Right hindlimb (tissue), 1 donor: ENCODE measurements at places on chromosomes 2 and 18.
A peak's percentile ranks its signal among the peaks of the same experiment; 100 is the strongest.

DNA sequence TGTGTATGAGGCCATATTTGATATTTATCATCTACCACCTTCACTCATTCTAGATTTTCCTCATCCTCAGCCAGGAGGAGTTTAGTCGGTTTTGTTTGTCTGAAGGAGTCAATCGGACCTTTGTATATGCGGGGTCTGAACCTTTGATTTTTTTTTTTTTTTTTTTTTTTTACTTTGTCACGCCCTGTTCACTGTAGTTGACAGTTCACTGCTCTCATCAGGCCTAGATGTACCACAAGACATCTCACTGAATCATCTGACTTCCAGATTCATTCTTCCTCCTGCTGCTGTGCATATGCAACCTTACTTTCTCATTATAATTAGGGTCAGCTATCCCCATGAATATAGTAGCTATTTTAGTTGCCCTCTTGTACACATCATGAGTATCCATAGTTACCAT is 133.2 kb downstream of the ARHGAP15 start:
- no peak for DNase-seq

GRCh38 chr2:175877845-175878544 is 124.1 kb downstream of the LNPK start:
- DNase-seq: no peak

GRCh38 chr2:171530378-171530777 is 8.1 kb downstream of the CYBRD1 start:
- DNase-seq: no peak

DNA sequence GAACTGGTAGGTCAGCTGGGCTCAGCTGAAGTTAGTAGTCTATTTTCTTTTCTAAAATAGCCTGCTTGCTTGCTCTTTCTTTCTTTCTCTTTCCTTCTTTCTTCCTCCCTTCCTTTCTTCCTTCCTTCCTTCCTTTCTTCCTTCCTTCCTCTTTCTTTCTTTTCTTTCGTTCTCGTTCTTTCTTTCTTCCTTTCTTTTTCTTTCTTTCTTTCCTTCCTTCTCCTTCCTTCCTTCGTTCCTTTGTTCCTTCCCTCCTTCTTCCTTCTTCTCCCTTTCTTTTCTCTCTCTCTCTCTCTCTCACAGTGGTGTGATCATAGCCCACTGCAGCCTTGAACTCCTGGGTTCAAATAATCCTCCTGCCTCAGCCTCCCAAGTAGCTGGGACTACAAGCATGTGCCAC is 29.2 kb upstream of the KDM3A start:
- no peak for DNase-seq

GRCh38 chr2:64799592-64800252 is 146.0 kb upstream of the SERTAD2 start:
- DNase-seq: no peak

GRCh38 chr2:188316342-188316741 is 24.7 kb downstream of the GULP1 start:
- no peak for DNase-seq

GRCh38 chr18:76545433-76546087 is 50.5 kb upstream of the ZNF516 start:
- DNase-seq: no peak

DNA sequence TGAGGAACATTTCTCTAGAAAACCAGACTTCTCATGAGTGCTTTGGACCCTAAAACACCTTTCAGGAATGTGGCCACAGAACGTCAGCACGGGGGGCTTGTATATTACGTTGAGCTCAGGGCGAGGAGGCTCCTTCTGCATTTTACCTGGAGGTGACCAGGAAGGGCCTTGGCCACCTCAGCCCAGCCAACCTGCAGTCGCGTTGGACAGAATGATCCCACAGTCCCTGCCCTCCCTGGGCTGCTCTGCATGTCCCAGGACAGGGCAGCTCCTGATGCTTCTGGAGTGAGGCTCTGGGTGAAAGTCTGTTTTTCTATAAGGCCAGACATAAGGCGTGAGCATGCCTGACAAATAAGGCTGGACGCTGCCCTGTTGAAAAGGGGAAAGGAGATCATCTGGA is 121.9 kb downstream of the NDUFA10 start:
- DNase-seq: no peak

DNA sequence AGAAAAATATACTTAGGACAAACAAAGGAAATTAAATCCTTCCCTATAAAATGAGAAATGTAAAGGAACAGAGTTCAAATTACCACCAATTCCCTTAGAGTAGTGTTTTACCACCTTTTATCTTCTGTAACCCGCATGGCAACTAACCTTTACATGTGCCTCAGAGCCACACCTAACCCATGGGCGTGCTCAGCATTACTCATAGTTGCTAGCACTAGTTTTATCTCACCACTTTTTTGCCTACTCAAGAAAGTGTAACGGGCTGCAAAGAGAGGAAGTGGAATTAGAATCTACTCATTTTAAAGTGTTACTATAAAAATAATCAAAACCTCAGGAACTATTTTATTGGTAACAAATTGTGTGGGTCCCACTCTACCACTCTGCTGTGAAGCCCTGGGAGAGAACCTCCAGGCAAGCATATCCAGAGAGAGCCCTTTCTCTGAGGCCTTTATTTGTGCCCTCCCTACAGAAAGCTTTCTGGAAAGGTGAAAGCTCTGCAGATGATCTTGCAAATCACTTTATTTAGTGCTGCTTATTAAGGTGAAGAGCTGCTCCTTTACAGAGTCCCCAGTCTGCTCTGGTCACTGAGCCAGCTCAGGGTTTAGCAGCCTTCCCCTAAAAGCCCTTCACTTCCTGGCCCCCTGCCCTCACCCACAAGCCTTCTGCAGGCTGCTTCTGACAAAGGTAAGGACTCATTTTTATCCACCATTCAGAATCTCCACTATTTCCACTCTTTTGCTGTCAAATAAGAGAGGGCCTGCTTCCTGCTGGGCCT is 98.8 kb downstream of the TRABD2A start:
- no peak for DNase-seq

GRCh38 chr2:102481931-102482330 is 8.9 kb downstream of the SLC9A4 start:
- DNase-seq: no peak

GRCh38 chr2:10407841-10408648 is 40.1 kb downstream of the ODC1 start:
- no peak for DNase-seq

DNA sequence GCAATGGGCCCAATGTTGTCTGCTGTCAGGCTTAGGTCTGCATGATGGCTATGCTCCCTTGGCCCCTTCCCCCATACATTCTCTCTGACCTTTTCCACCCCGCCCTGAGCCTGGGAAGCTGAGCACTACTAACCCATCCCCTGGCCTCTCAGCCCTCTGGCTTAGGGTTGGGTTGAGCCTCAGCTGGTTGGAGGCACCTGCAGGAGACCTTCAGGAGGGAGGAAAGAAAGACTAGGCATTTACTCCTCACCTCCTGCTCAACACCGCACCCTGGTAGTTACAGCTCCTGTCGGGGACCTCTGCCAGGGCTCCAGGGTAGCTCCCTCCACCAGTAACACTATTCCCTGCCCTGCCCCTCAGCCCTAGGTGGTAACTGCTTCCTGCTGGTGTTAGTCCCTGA is 80.5 kb downstream of the GALNT14 start:
- no peak for DNase-seq

DNA sequence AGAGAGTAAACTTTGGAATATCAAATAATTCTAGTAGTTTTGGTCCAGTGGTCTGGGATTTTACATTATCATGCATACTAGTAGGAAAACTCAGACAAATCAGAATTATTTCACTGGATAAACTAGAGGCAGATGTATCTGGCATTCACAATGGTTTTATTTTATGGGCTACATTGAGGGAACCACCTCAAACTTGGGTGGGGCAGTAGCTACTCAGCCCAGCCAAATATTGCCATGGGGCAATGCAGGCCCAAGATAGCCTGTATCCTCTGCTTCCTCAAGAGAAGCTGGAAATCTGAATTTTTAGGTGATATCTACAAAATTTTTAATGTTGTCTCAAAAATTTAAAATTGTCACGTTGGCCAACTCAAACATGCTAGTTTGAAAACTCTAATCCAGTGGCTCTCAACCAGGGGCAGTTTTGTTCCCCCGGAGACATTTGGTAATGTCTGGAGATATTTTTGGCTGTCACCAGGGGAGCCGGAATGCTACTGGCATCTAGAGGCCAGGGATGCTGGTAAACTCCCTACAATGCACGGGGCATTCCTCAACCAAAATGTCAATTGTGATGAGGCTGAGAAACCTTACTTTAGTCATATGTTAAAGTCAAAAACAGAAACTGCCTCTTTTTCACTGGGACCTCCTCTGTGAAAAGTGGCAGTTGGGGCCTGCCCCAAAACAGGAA is 172.8 kb upstream of the SPRED2 start:
- no peak for DNase-seq

GRCh38 chr2:219220652-219221402 is 2.1 kb upstream of the ABCB6 start:
- no peak for DNase-seq

DNA sequence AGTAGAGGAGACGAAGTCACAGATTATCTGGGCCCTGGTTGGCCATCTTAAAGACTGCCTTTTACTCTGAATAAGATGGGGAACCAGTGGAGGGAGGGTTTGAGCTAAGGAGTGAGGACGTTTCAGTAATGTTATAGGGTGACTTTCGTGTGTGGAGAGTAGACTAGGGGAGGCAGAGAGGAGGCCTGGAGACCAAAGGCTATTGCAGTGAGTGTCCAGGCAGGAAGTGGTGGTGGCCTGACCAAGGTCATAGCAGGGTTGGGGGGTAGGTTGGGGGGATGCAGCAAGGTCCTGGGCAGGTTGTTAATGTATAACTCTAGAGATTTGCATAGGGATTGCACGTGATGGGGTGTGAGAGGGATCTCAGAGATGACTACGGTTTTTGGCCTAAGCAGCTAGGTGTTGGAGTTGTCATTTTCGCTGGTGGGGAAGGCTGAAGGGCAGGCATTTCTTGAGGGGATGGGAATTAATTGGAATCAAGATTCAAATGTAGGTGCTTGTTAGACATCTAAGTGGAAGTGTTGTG is 4.9 kb downstream of the CEP192 start:
- no peak for DNase-seq

GRCh38 chr2:215826838-215827441 is 186.4 kb downstream of the MREG start:
- DNase-seq: no peak

DNA sequence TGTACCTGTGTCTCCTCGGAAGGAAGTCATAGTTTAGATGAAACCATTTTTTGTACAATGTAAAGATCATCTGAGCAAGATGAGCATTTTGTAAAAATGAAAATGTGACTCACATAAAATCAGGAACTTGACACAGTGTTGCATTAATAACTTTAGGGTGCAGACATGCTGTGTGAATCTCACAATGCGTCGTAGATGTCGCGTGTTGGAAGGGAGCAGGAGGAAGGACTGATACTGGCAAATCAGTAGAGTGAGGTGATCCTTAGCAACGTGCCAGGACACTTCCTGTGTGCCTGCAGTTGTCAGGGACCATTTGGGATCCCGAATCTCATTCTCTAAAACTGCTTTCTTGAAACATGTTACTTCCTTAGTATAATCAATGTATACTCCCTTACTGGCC is 103.1 kb downstream of the SH3BP4 start:
- no peak for DNase-seq

GRCh38 chr2:180823546-180824141 is 156.8 kb upstream of the UBE2E3 start:
- DNase-seq: no peak

DNA sequence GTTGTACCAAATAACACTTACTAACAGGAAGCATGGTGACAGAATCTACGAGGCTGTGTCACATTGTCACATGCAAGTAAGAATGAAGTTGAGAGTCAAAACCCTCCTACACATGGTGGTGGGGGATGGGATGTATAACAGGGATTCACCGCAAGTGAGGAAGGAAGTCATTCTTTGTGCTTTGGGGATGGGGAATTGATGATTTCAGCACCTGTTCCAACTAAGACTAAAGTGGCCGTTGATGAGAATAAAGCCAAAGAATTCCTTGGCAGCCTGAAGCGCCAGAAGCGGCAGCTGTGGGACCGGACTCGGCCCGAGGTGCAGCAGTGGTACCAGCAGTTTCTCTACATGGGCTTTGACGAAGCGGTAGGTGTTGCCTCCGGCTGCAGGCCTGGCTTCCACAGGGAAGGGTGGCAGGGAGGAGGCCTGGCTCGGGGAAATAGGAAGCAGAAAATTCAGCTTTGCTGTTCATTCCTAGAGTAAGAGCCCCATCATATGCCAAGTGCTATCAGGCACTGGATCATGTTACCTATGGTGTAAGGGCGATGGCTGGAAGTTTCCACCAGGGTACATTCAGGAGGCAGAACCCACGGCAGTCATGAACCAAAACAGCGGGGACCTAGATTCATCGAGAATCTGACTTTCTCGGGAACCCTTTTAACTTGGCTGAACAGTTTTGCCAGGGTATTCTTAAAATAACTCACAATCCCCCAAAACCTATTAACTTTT is 120.3 kb downstream of the UXS1 start:
- peak; percentile 60 for DNase-seq

DNA sequence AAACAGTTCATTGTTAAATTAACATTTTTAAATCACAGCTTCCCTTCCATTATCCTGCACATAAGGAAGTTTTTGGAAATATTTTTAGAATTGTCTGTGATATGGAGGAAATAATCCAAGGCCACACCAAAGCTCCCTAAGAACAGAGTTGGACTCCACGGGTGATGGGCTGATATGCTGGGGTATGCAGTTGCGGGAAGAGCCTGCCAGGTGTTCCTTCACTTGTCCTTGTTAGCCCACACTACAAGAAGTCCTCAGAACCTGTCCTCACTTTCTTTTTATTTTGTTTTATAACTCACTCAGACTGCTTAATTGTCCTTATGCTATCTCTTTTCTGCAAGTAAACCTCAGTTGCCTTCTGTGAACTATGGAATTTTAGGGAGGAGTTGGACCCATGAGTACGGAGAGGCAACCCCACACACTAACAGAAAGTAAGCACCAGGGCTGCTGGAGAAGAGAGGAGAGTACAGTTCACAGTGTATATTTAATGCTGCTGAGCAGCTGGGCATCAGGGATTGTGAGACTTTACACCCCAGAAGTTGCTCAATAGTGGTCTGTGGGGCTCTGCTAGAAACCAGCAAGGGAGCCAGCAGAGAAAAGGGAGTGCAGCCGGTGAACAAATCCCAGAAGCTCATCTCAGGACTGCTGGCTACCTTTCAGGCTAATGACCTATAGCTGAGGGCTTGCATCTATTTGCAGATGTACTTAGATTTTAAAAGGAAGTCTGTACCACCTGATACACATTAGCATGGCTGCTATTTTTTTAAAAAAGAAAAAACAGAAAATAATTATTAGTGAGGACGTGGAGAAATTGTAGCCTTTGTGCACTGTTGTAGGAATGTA is 280.1 kb upstream of the STON1 start:
- DNase-seq: peak; percentile 25

GRCh38 chr2:58788402-58788801 is 547.3 kb upstream of the FANCL start:
- no peak for DNase-seq

- no peak for DNase-seq
These were observed 27.3 kb upstream of the MAL start for GRCh38 chr2:94997981-94998930.

- no peak for DNase-seq
These were observed 98.9 kb upstream of the CYP1B1 start for GRCh38 chr2:38174646-38175423.

DNA sequence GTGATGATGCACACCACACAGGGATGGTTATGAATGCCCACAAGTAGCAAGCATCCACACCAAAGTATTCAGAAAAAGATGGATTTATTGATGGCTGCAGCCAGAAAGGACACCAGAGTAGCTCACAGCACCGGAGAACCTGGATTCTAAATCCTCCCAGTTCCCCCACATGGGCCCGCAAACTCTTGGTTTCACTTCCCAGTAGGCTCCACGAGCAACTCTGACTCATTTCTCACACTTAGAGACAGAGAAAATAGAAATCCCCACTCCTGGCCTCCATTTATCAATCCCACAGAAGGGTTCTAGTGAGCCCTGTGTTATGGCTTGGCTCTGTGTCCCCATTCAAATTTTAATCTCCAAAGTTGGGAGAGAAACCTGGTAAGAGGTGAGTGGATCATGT is 426.7 kb upstream of the MYT1L start:
- DNase-seq: no peak
